ENCODE measurements at places on chromosomes 3 and 15.

DNA sequence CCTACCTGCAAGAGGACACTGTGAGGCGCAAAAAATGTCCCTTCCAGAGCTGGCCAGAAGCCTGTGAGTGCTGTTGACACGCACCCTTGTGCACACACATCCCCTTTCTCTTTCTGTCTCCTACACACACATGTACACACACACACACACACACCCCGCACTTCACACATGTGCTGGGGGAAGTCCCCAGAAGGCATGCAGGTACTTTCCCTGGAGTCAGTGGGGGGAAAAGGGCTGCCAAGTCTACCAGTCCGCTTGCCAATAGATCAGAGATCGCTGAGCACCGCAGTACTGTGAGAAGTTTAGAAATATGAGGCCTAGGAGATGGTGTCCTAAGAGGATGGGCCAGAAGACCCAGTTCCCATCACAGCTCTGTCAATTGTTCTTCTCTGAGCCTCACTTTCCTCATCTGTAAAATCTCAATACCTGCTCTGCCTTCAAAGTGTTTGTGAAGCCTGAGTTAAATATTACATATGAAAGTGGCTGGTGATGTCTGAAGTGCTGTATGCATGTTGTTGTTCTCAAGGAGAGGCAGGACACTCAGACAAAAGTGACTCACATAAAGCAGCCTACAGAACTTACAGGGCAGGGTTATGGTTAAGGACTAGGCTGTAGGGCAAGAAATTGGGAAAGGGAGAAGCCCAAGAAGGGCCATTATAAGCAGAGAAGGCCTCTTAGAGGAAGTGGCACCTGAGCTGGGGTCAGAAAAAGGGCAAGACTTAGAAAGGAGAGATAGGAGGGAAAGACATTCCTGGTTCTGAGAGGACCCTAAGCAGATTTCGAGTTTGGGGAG lies 6.8 kb downstream of the IL17RE start:
- DNase-seq: no peak

DNA sequence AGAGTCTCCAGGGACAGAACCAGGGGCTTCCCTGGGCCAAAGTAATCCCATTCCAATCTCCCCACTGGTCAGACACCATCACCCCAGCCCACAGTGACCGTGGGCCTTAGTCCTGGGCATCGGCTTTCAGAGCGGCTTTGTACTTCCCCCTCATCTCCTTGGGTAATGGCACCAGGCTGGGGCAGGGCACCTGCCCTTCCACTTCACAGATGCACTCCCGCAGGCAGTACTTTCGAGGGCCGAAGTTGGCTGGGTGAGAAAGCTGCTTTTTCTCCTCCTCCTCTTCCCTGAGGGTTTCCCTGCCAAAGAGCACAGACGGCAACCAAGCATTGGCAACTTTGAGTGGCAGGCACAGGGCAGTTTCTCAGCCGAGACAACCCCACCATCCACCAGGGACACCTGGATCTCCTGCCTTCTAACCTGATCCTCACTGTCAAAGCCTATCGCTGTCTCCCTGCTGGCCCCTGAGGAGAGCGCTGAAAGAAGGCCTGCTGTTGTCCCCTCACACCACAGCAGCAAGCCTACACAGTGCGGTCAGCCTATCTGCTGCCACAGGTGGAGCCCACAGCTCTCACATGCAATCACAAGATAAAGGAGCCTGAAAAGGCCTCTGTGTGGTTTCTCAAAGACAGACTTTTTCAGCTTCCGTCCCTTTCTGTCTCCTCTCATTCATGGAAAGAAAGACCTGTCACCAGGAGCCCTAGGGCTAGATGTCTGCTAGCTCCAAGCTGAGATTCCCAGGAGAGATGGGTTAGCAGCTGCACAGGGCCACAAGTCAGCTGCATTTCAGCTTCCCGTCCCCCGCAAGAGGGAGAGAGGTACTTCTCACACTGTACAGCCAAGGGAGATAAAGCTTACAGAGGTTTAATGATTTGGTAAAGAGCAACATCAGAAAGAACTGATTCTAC lies 12.5 kb downstream of the MRPS25 start:
- no peak for DNase-seq

- peak; percentile 85 for DNase-seq
Observed at GRCh38 chr3:52245322-52246263, at the start of gene PPM1M. TSS of gene PPM1M (plus strand) at chr3:52245759. CDS start at chr3:52245825, 66 bp downstream.

DNA sequence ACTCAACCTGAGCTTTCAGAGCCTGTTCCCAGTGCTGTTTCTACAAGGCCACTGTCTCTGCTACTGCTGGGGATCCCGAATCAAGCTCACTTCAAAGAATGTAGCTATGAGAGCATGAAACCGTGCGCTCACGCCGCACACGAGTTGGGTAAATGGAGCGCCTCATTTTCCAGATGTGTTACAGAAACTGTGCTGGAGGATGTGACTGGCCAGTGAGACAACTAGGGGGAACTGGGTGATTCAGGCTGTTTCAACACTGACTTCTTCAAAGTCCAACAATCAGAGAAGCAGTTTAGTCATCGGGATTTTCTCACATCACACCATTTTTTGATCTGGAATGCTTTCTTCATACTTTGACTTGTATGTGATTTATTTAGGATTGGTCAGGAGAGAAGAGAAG lies 3.5 kb downstream of the ZNF710 start:
- no peak for DNase-seq

- DNase-seq: no peak
Observed at GRCh38 chr3:126259411-126260391, 79.3 kb upstream of the ALDH1L1 start.

DNA sequence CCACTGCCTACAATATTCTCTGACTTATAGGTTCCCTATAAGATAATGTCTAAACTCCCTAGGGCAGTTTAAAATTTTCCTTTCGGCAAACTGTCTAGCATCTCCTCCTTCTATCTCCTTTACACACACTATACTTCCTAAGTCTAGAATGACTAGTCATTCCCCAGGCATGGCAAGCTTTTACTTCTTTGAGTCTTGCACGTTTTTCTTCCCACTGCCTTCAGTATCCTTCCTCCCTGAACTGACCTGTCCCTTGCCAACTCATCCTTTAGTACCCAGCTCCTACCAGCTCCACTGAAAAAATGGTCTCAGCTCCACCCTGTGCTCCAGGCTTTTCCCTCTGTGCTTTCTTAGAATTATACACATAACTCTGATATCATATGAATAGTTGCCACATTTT lies 93.8 kb upstream of the KBTBD8 start:
- no peak for DNase-seq

DNA sequence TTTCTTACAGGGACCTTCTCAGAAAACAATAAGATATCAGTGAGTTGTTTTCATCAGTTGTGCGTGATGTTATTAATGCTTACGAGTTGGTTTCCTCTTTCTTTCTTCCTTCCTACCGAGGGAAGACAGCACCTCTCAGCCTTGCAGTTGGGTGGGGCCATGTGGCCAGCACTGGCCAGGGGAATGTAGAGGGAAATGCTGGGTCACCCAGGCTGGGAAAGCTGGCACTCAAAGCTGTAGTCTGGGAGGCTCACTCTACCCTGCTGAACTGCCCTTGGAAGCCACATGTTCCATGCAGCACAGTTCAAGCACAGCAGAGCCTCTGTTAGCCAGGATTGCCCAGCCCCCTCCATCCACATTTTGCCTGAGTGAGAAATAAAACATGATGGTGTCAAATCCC lies 10.1 kb upstream of the CHCHD6 start:
- DNase-seq: no peak

- no peak for DNase-seq
Observed at GRCh38 chr15:79516646-79517045, 84.5 kb downstream of the MINAR1 start.

- DNase-seq: peak; percentile 84
Observed at GRCh38 chr15:44719293-44719999, 8.1 kb downstream of the B2M start.

GRCh38 chr3:46183330-46183729 lies 24.8 kb downstream of the CCR1 start:
- no peak for DNase-seq

DNA sequence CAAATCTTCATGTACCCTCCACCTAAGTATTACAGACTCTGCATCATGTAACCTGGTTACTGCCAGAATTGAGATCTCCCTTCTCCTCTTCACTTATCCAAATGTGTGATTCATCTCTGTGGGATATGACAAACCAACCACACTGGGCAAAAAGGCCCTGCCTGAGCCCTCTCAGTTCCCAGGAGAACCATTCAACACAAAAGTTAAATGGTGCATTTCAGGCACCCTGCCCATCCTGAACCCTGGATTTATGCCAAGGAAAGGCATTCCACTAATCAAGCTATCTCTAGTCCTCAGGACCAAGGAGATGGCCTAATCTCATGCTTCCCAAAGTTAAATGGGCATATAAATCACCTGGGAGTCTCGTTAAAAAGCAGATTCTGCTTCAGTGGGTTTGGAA lies 108.5 kb downstream of the TNIK start:
- DNase-seq: no peak

GRCh38 chr3:71026634-71027578 lies 556.6 kb downstream of the FOXP1 start:
- DNase-seq: no peak

GRCh38 chr15:40441565-40442531 lies 1.1 kb downstream of the BAHD1 start:
- peak; percentile 72 for DNase-seq

DNA sequence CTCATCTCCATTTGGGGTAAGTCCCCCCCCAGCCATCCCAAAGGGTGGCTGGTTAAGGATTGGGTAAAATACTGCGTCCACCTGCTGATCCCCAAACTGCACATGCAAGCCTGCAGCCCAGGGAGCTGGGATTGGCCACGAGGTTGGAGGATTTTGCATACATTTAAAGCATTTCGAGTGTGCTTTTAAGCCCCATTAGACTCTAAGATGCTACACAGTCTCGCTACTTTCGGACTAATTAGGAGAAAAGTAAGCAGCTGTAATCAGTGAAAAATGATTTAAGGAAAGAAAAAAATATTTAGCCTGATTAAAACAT lies 23.9 kb downstream of the SLC6A6 start:
- DNase-seq: no peak

DNA sequence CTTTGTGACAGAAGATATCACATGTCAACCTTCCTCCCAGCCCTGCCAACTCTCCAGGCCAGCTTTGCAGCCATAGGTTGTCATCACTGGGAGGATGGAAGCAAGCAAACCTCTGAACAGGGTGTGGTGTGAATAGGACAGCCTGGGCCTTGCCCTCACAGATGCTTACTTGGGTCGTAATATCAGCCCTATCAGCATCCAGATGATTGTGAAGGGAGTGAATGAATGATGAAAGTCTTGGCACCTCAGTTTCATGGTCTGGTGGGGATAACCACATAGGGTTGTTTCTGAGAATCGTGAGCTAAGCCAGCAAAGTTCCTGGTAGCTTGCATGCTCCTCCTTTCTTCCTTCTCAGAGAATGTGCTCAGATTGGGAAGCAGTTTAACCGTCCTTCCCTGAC lies 55.1 kb upstream of the POLR2M start:
- DNase-seq: no peak

DNA sequence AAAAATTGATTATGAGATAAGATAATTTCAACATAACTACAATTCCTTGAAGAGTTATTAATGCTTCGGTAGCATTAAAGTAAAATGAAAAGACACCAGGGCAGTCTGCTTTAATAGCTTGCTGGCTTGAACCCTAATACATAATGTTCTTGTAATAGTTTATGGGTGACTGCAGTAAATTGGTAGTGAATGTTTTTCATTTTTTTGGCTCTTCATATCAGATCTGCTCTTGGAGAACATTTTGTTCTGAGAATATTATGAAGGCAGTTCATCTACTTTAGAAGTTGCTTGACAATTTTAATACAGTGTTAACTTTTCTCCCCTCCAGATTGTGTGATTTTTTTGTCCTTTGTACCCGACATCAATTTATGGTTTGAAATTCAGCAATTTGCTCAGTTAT lies 128.4 kb downstream of the ZBTB20 start:
- DNase-seq: no peak
